NCI-H460 (cell line): ENCODE measurements at places on chromosomes 1 and 21.

DNA sequence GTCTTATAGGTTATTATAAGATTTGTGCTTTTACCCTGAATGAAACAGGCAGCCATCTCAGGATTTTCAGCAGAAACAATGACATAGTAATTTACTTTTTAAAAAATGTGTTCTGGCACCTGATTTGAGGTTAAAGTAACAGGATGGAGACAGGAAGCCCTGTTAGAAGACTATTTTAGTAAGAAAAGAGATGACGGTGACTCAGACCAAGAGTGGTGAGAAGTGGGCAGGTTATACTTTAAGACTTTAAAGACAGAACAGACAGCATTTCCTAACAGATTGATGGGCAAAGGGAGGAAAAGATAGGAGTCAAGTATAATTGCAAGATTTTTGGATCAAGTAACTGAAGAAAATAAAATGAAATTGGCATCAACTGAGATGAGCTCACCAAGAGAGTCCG lies 436.8 kb upstream of the NR5A2 start:
- DNase-seq, result no peak

DNA sequence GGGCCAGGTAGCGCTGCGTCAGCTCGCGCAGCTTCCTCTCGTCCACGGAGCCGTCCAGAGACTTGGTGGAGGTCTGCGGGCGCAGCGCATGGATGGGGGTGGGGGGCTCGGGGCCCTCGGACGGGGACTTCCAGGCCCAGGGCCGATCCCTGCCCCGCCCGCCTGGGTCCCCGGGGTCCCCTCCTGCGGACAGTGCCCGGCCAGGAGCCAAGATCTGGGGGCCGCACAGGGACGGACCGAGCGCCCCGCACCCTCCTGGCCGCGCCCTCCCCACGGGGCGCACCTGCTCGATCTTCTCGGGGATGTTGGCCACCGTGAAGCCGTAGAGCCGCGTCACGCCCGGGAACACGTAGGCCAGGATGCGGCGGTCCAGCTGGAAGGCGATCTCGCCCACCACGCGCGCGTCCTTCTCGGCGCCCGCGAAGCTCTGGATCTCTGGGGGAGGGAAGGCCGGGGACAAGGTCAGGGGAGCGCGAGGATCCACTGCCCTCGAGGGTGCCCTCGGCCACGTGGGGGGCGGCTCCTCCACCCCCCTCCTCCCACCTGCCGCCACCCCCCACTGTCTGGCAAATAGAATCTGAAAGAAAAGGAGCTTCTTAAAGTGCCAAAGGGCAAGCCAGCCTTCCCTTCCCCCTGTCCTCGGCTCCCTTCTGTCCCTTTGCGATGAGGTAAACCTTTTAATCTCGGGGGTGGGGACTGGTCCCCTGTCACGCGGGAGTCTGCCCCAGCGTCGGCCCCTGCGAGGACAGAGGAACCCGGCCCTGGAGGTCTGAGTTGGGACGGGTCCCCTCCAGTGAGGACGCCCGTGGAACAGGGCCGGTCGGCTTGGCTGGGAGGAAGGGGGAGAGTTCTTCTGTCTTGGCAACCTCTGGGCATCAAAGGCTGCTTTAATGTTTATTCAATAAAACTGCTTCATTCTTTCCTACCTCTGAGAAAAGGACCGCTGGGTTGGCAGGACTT lies 6.5 kb upstream of the FTCD start:
- no peak for DNase-seq

- DNase-seq, result no peak
Observed at GRCh38 chr21:33007747-33008146, 18.0 kb upstream of the OLIG2 start.

- no peak for DNase-seq
Observed at GRCh38 chr1:26028490-26028980, 7.0 kb downstream of the EXTL1 start.

- no peak for DNase-seq
Observed at GRCh38 chr1:48761986-48762385, 14.7 kb downstream of the BEND5 start.

GRCh38 chr1:40627987-40628902 lies 37.2 kb downstream of the RIMS3 start:
- DNase-seq, result no peak

DNA sequence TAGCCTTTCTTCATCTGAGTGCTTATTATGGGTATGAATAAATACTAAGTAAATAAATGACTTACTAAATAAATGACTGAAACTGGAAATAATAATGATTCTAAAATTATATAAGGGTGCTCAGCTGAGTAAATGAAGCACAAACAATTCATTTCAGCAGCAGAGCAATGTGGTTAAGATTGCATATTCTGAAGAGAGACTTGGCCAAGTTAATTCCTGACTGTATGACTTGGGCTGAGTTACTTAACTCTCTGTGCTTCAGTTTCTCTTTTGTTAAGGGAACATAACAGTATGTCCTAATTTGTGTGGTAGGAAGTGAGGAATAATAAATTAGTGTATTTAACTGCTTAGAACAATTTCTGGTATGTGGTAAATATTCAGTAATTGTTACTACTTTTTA lies 19.1 kb downstream of the AGL start:
- no peak for DNase-seq
